Stimulated activated CD8-positive, alpha-beta memory T cell treated with anti-CD3 and anti-CD28 coated beads, Interleukin-4, amount 100 ng/mL, for 48 hours (primary cell): ENCODE measurements at places on chromosomes 12 and 14.

DNA sequence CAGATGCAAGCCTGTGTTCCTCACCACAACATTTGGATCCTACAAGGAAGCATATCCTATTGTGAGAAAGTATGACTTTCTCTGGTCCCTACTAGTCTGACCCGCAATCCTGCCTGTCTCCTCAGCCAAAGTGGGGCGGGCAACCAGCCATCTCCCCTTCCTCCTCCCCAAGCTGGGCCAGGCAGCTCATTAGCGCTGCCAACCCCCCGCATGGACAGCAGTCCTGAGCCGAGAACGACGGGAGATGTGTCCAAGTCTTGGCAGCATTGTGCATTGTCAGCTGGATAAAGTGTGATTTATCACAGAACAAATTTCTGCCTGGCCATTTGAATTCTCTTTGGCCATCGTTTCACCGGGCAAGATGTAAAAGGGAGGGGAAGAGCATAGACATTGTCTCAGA is 139.4 kb downstream of the SLC15A4 start:
- no peak for DNase-seq

DNA sequence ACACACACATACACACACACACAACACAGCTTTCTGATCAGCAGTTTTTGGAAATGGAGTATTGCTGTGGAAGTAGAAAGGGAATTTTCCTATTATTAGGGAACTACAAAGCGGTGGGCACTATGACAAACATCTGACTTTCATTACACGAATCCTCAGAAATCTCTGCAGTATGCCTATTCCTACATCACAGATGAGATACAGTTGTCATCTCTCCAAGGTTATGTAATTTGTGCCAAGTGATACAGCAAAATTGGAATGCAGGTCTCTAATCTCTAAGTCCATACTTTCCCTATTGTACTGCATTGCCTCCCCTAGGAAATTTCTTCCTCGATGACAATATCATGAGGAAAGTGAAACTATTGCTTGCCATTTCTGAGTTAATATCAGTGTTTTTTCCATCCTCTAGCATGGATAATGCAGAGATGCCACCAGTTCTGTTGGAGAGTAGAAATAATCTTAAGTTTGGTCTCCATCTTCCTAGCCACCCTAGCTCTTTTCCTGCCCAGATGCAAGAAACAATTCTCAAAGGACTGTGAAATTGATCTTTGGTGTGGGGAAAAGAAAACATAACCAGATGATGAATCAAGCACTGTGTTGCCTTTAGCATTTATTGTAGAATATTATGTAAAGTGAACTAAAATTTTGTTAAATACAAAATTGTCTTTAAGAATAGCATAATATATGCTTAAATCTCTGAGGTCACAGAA is 94.7 kb downstream of the ERGIC2 start:
- no peak for DNase-seq

DNA sequence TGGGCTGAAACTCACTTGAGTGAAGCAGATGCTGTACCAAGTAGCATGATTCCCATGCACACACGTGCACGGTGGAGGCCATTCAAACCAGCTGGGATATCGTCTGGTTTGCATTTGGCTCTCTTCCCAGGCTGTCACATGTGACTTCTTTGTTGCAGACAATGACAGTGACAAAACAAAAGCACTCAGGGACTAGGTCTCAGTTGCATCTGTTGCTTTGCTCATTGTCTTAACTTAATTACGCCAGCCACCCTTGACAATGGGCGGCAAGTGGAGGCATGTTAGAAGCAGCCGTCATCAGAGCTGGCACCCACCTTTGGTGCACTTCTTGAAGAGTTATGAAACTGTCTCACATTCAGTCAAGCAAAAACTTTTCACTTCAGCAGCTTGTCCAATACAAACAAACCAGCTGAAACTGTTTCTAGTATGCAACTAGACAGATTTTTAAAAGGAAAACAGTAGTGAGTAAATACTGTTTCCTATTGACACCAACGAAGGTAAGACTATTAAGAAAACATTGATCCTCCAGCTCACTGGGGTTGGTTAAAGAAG is 74.3 kb downstream of the IGF1 start:
- DNase-seq: no peak

DNA sequence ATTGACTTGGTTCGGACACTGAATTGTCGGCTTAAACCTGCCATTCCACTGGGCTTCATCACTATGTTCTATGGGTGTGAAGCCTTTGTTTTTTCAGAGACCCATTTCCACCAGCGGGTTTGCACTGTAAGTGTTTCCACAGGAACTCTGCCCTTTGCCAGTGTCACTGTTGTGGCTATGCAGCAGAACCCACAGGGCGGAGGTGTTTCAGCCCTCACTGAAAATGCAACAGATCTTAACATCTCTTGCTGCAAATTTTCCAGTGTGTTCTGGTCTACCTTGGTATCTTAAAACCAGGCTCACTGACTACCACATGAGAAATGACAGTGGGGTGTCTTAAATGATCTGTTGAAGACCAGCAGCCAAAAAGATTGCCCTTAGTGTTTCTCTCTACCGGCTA is 21.1 kb downstream of the PRKCH start:
- peak; percentile 86 for DNase-seq

GRCh38 chr12:53325511-53326061 is 4.2 kb upstream of the AAAS start:
- DNase-seq: peak; percentile 47

GRCh38 chr14:102454711-102455110 is 54.9 kb downstream of the ANKRD9 start:
- no peak for DNase-seq
